CD8-positive, alpha-beta T cell (primary cell): ENCODE measurements at places on chromosomes 6 and 20. TPM values are rescaled to one million over a fixed set of nuclear protein-coding genes. Genes with fewer than 3 reads are reported as not detected.

DUSP22 gene
- total RNA-seq = 22.1 TPM

SEC23B gene
- total RNA-seq = 31.5 TPM

COL12A1 gene
- total RNA-seq = not detected

CFB gene
- 1.3 TPM for total RNA-seq

FLRT3 gene
- not detected for total RNA-seq

NEDD9 gene
- 41.2 TPM for total RNA-seq

LINC00237 gene
- total RNA-seq = not detected

CGAS gene
- 10.9 TPM for total RNA-seq

OPRL1 gene
- 0.35 TPM for total RNA-seq
